Calu3 (cell line): ENCODE measurements at places on chromosomes 4 and X.

DNA sequence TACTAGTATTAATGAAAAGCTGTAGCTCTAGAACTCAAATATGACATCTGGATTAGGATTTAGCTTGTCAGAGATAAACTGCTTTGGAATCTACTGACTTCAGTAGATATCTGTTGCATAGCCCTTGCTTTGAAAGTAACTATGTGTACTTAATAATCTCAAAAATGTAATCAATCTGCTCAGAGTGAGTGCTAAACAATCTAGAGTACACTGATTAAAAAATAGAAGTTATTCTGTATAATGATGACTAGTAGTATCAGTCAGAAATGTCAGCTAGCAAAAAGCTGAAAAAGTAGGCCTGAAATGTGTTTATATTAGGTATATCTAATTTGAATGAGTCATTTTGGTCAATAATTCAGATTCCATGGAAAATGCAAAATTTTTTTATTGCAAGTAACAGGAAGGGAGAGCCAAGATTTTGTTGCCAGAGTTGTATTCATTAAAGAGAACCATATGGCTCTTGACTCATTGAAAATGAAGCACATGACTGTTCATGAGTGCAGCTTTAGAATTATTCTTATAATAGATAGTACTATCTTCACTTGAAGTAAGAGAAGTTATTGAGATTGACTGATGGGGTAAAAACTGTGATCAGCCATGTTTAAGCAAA lies 20.0 kb downstream of the CLCN3 start:
- no peak for DNase-seq

DNA sequence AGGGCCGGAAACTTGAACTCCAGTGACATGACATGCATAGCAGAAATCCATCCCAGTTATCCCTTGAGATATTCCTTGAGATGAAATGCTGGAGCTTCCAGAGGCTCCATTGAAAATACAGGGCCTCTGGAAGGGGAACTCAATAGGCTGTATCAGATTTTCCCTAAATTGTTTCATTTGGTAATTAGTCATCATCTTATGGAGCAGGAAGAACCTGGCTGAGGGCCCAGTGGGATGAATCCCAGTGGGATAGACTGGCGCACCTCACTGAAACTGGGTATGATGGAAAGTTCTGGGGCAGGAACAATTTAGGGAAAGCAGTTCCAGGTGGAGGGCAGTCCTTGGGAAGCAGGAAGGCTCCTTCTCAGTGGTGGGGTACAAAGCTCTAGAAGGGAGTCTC lies 307.8 kb upstream of the DIPK2B start:
- DNase-seq = no peak

- DNase-seq = no peak
Measured at GRCh38 chrX:137547291-137547690, 18.6 kb upstream of the ZIC3 start.

GRCh38 chr4:162849937-162850336 lies 316.8 kb downstream of the NAF1 start:
- DNase-seq = no peak

GRCh38 chrX:40005292-40006011 lies 92.3 kb downstream of the BCOR start:
- no peak for DNase-seq

DNA sequence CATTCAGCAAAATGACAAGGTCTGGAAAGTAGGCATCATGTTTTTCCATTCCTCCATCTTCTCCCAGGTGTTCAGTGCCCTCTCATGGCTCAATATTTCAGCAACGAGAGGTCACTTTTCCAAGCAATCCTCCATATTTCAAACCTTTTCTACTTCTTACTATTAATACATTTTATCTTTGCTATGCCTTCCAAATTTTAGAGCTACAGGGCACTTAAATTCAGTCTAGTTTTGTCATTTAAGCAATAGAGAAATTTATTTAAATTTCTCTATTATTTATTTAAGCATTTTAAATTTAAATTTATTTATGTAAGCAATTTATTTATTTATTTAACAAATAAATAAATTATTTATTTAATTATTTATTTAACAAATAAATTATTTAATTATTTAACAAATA lies 305.1 kb upstream of the ANXA10 start:
- no peak for DNase-seq

DNA sequence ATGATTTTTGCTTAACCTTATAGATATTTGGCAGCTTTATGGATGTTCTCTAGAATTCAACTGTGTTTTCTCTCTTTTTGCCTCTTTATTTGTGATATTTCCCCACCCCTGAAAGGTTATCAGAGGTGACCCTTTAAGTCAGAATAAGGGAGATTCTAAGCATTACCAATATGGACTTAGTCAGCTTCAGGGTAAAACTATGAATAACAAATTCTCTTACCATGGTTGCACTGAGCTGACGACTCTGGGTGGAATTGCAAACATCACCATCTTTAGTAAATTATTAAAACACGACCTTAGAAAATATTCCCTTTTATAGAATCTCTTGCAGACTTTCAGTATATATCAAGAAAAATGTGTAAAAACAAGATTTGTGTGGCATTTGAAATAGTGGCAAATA lies 21.6 kb downstream of the TRPC3 start:
- DNase-seq = no peak

DNA sequence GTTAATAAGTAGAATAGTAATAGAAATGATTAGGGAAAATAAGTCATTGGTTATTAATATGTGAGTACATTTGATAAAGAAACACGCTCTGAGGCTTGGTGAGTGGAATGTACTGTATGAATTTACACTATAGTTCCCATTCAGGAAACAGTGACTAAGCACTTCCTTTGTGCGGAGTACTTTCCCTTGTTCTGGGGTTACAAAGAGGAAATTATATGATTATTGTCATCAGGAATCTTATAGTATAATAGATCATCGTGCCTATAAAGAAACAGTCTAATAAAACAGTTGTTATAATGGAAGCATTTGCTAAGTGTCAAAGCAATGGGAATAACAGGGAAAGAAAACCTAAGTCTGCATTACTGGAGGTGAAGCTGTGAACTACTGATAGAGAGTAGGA lies 138.0 kb downstream of the RPA4 start:
- DNase-seq = no peak

DNA sequence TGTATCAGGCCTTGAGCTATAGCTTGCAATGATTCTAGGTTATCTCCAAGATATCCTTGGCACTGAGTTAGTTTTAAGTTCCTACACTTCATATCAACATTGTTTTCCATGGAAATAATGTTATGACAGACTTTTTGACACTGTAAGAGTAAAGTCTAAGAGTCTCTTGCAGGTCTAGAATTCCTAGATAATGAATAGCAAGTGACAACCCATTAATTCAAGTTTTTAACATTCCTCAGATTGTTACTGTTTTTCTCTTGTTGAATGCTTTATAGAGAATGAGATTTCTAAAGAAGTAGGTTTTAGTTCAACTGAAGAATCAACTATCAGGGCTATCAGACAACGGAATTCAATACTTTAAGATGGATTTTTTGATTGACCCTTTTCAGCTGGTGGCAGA lies 276.1 kb downstream of the PPP3CA start:
- no peak for DNase-seq

DNA sequence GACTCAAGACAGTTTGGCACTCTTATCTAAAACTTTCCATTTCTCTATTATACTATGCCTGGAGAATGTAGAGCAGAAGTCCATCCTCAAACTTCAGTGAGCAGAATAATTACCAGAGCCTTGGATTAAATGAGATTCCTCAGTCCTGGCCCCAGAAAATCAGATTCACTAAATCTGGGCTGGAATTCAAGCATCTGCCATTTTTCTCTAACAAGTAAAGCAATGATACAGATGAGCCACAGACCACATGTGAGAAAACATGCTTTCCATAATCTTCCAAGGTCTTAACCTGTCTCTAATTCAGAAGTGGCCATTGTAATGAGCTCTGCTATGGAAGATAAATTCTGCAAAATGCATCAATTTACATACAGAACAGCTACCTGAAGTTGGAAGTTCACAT lies 25.4 kb downstream of the SOWAHB start:
- no peak for DNase-seq

GRCh38 chrX:28586981-28587551 lies at the start of gene IL1RAPL1:
IL1RAPL1 (plus strand) TSS chrX:28587446.
- peak; percentile 3 for DNase-seq

DNA sequence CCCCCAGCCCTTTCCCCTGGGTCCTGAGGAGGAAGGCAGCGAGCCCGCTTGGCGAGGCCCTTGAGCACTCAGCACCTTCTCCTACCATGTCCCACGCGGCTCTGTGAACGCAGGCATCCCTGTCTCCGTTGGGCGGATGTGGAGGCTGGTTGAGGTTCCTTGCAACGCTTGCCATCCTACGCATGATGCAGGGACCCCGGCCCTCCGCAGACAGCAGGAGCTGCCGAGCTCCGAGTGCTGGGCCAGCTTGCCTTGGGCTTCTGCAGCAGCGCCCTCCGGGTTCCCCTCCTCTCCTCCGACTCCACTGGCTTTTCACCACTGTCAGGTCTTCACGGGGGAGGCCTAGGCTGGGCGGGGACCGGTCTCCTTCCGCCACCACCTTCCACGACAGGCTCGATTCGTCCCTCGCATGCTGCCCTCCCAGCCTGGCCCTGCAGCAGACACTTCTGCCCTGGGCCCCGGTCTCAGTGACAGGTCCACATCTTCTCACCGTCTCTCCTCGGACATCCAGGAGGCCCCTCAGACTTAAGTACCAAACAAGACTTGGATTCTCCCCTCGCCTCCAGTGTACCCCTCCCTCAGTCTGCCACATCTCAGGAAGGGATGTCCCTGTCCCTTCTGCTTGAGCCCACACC lies 67.6 kb upstream of the HGFAC start:
- no peak for DNase-seq

GRCh38 chrX:95383778-95384177 lies 1300.9 kb upstream of the DIAPH2 start:
- no peak for DNase-seq

DNA sequence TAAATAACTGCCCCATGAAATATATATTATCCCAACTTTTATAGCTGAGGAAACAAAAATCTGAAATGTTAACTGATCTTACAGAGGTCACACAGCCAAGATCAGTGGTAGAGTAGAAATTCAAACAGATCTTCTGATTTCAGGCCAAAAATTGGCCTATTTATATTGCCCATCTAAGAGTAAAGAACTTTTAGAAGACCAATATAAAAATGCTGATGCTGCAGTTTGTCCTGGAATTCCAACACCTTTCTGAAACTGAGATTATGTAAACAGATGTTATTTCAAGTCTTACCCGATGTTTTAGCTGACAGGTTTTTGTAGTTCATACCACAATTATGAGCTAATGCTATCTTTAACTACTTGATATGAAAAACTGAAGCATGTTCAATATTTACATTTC lies 51.1 kb downstream of the SPANXN3 start:
- no peak for DNase-seq

GRCh38 chr4:81031796-81032551 lies 1.5 kb downstream of the BMP3 start:
- DNase-seq = no peak

GRCh38 chr4:130163701-130164100 lies 1067.7 kb downstream of the C4orf33 start:
- DNase-seq = no peak

- no peak for DNase-seq
Measured at GRCh38 chr4:154329268-154329868, 162.2 kb downstream of the DCHS2 start.

GRCh38 chr4:52984462-52984881 lies 122.4 kb downstream of the RASL11B start:
- no peak for DNase-seq

DNA sequence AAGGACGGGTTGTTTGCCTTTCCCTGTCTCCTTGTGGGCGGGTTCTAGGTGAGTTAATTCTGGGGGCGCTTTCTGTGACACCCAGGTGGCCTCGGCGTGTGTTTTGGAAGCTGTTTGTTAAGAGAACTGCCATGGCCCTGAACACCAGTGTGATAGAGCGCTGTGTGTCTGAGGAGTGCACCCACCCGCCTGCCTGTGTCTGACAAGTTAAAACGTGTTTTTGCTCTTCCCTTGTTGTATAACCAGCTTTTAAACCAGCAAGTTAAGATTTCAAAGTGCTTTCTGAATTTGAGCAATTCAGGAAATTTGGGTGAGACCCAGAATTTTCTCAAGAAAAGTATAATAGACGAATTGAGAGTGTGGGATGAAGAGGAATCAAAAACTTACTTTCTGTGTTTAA lies 55.2 kb upstream of the HGFAC start:
- no peak for DNase-seq
